ENCODE measurements at places on chromosomes 16 and 17. TPM values are rescaled to one million over a fixed set of nuclear protein-coding genes. Genes with fewer than 3 reads are reported as not detected.

The CCL4 gene
- total RNA-seq = 1,230 TPM

The TBC1D3B gene
- total RNA-seq = 9.1 TPM

The GFAP gene
- not detected for total RNA-seq

The CCL1 gene
- 264 TPM for total RNA-seq

The RNU2-1 gene
- 6,685 TPM for total RNA-seq

The CHD9 gene
- 17.0 TPM for total RNA-seq

The ADAP2 gene
- total RNA-seq = 0.75 TPM

The CBX8 gene
- 6.6 TPM for total RNA-seq

The PSMD12 gene
- 87.4 TPM for total RNA-seq

The CTRL gene
- 6.9 TPM for total RNA-seq

The ASGR2 gene
- not detected for total RNA-seq

The RPH3AL gene
- total RNA-seq = 2.3 TPM

All from activated T-helper 1 cell treated with anti-CD3 and anti-CD28 coated beads, Interleukin-12 subunit alpha, Interleukin-12 subunit beta, Interleukin-2, Interleukin-4 antibody, amounts not matched to agents 30 ng/mL and 10 ng/mL and 1 ng/mL, durations not matched to agents 14 hours and 24 hours and 36 hours (primary cell).